Epithelial cell of umbilical artery (primary cell): ENCODE measurements at places on chromosomes 13 and 19. TPM values are rescaled to one million over a fixed set of nuclear protein-coding genes. Genes with fewer than 3 reads are reported as not detected.

AMER2 gene
- not detected in 2 replicates for total RNA-seq

ZNF418 gene
- 1.6 and 2.1 TPM in 2 replicates for total RNA-seq

MYH14 gene
- total RNA-seq = under 0.01 TPM in 1 of 2 replicates, not detected in the other

IZUMO4 gene
- total RNA-seq = under 0.01 TPM in 1 of 2 replicates, not detected in the other

NEK5 gene
- total RNA-seq = under 0.01 and 0.30 TPM in 2 replicates

TLE6 gene
- total RNA-seq = 4.9 and 7.1 TPM in 2 replicates

SIAH3 gene
- under 0.01 TPM in 1 of 2 replicates, not detected in the other for total RNA-seq

ZNF229 gene
- 6.8 and 12.6 TPM in 2 replicates for total RNA-seq

OR10H1 gene
- total RNA-seq = not detected in 2 replicates

OR1M1 gene
- not detected in 2 replicates for total RNA-seq

TNNI3 gene
- total RNA-seq = not detected in 2 replicates

FFAR2 gene
- total RNA-seq = not detected in 2 replicates

NLRP12 gene
- 1.1 and 2.3 TPM in 2 replicates for total RNA-seq

ZNF615 gene
- total RNA-seq = 6.5 and 16.7 TPM in 2 replicates

PEAK3 gene
- total RNA-seq = not detected in 2 replicates

POU2F2 gene
- under 0.01 and 0.15 TPM in 2 replicates for total RNA-seq

KLK7 gene
- total RNA-seq = not detected in 2 replicates

SLC15A1 gene
- under 0.01 TPM in 1 of 2 replicates, not detected in the other for total RNA-seq

IZUMO2 gene
- total RNA-seq = not detected in 2 replicates

ABCA7 gene
- total RNA-seq = 4.5 and 5.2 TPM in 2 replicates

GAPDHS gene
- total RNA-seq = not detected in 2 replicates

ZNF728 gene
- total RNA-seq = not detected in 2 replicates

LMTK3 gene
- under 0.01 and 0.61 TPM in 2 replicates for total RNA-seq

BEST2 gene
- not detected in 2 replicates for total RNA-seq

FUT1 gene
- 5.5 and 6.4 TPM in 2 replicates for total RNA-seq

TEX30 gene
- total RNA-seq = 28.3 and 34.2 TPM in 2 replicates

CLEC17A gene
- total RNA-seq = under 0.01 TPM in 1 of 2 replicates, not detected in the other

TEX26 gene
- not detected in 2 replicates for total RNA-seq

RFPL4AL1 gene
- not detected in 2 replicates for total RNA-seq

GPR4 gene
- 1.5 and 4.2 TPM in 2 replicates for total RNA-seq

RPL13A gene
- total RNA-seq = 1,312 and 3,748 TPM in 2 replicates

CEACAM20 gene
- total RNA-seq = not detected in 2 replicates

ADM5 gene
- total RNA-seq = 0.32 and 0.91 TPM in 2 replicates

GPC5 gene
- total RNA-seq = under 0.01 TPM in 1 of 2 replicates, not detected in the other

BTBD2 gene
- total RNA-seq = 36.7 and 41.9 TPM in 2 replicates

GDF15 gene
- total RNA-seq = 108 and 126 TPM in 2 replicates

VSTM1 gene
- total RNA-seq = not detected in 2 replicates
